ENCODE measurements at places on chromosomes 7 and 10.

DNA sequence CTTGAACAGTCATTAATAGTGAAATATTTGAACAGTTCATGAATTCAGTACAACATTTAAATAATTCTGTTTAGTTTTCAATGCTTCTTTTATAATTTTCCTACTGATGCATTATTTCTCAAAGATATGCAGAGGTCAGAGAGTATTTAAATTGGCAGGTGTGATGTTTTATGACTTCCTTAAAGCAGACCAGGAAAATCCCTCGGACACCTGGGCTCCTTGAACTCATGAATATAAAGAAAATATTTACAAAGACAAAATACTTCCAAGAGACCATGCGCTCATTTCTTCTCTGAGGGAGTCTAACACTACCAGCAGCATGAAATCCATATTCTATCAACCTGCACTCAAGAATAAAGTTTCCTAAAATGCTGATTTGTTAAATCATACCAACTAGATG is 127.6 kb downstream of the IPMK start:
- DNase-seq = no peak

GRCh38 chr7:7254908-7255307 is 72.6 kb downstream of the C1GALT1 start:
- DNase-seq = no peak

DNA sequence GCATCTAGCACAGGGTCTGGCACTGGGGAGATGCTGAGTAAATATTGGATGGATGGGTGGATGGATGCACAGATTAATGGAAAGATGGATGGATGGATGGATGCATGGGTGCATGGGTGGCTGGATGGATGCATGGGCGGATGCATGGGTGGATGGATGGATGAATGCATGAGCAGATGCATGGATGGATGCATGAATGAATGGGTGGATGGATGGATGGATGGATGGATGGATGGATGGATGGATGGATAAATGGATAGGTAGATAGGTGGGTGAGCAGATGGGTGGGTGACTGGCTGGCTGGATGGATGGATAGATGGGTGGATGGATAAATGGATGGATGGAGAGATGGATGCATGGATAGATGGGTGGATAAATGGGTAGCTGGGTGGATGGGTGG is 5.7 kb downstream of the PAX4 start:
- no peak for DNase-seq

GRCh38 chr7:390761-391410 is 100.9 kb downstream of the FOXL3 start:
- no peak for DNase-seq

DNA sequence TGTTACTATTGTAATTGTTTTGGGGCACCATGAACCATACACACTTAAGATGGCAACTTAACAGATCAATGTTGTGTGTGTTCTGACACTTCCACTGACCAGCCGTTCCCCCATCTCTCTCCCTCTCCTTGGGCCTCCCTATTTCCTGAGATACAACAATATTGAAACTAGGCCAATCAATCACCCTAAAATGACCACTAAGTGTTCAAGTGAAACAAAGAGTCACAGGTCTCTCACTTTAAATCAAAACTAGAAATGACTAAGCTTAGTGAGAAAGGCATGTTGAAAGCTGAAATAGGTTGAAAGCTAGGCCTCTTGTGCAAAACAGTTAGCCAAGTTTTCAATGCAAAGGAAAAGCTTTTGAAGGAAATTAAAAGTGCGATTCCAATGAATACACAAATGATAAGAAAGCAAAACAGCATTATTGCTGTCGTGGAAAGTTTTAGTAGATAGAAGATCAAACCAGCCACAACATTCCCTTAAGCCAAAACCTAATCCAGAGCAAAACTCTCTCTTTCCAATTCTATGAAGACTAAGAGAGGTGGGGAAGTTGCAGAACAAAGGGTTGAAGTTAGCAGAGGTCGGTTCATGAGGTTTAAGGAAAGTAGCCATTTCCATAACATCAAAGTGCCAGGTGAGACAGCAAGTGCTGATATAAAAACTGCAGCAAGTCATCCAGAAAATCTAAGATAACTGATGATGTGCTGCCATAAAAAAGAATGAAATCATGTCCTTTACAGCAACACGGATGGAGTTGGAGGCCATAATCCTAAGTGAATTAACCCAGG is 90.6 kb downstream of the MTPN start:
- DNase-seq = no peak

DNA sequence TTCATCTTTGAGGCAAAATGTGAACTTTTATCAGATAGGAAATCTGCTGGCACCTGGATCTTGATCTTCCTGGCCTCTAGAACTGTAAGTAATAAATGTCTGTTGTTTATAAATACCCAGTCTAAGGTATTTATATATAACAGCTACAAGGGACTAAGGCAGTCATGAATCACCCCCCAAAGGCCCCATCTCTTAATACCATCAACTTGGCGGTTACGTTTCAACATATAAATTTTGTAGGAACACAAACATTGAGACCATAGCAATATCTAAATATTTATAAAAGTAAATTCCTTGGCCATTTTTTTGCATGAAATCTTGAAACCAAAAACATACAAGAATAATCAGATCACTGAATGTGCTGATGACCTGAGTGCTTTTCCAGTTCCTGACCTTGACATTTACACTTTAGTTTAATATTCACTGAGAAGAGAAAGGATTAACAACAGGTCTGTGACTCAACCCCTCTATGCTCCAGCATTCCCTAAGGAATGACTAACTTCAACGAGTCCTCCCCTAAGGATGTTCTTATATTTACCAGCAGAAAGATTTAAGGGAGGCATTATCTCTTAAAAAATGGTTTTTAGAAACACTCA is 1438.5 kb upstream of the CELF2 start:
- no peak for DNase-seq

GRCh38 chr10:118769898-118770600 is 15.3 kb upstream of the CACUL1 start:
- DNase-seq = no peak

DNA sequence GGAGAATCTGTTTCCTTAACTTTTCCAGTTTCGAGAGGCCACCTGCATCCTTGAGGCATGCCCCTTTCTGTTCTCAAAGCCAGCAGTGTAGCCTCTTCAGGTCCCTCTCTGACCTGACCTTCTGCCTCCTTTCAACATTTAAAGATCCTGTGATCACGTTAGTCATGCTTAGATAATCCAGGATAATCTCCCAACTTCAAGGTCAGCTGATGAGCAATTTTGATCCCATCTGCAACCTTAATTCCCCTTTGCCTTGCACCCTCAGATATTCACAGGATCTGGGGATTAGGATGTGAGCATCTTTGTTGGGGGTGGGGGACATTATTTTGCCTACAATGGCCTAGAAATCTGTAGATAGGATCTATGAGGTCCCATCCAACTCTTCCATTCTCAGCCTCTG is 8.0 kb downstream of the HKDC1 start:
- DNase-seq = no peak

GRCh38 chr10:88027570-88027969 is 164.1 kb downstream of the PTEN start:
- no peak for DNase-seq

DNA sequence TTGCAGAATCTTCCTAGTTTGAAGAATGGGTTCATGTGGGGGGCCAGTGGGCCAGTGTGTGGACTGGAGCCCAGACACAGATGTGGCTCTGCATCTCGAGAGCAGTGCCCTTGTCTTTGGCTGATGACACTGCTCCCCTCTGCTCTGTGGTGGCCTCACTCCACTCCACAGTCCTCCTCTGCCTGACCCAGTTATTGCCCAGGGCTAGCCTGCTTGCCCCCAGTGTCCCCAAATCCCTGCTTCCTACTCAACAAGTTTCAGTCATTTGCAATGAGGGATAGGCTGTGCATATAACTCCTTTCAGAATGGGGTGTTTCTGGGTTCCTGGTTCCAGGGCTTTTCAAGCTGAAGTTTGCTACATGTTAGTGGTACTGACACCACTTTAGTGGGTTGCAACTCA is 177.5 kb downstream of the SNX10 start:
- DNase-seq = no peak
